ENCODE measurements at places on chromosomes 2 and 18.
A peak's percentile ranks its signal among the peaks of the same experiment; 100 is the strongest.

GRCh38 chr18:57447154-57447621, 12.0 kb downstream of the ONECUT2 start:
- DNase-seq, result no peak

DNA sequence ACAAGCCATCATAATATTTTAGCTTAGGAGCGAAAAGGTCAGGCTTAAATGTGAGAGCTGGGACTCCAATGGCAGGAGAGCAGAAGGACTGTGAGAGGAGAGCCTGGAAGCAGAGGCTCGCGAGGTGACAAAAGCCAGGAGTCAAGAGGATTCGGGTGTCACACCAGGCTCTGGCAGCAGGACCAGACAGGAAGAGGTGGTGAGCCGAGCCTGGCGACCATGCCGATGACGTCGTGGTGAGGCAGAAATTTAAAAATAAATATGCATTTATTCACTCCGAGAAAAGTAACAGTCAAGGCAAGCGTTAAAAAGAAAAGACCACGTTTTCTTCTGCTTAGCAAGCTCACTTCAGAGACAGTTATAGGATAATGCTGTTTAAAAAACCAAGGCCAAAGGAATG, 31.3 kb upstream of the ZNF236 start:
- no peak for DNase-seq

DNA sequence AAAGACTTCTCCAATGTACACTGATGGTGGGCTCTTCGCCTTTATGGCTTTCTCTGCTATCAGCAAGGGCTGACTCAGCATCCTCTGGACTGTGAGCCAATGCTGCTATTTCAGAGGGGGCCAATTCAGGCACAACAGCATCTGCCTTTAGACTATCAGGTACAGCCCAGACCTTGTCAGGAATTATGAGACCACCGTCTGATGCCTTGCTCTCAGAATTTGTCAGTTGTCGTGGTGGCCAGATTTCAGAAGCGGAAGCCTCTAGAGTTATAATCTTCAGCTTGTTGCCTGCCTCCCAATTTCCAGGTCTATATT, 92.7 kb downstream of the ALPK2 start:
- DNase-seq, result no peak

DNA sequence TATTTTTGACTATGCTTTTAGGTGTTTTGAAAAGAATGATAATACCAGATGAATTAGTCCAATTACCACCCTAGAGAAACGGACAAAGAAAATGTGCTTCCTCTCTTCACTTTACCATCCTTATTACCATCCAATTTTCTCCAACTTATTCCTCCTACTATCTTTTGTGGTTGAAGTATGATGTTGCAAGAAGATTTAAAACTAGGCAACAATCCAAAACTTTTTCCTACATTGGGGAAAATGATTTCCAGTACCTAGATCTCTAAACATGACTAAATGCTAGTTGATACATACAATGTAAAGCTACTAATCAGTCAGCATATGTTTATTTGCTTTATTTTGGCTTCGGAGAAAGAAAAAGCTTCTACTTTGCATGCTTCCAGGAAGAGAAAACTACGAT, 355.0 kb upstream of the LYPD1 start:
- DNase-seq, result no peak

GRCh38 chr2:141467331-141467730, 663.5 kb downstream of the LRP1B start:
- DNase-seq, result no peak

- DNase-seq, result no peak
Measured at GRCh38 chr18:26865557-26865956, at the start of gene AQP4. Gene AQP4 (minus strand): TSS chr18:26865707. CDS start chr18:26865689, 18 bp downstream.

- no peak for DNase-seq
Measured at GRCh38 chr2:146873056-146873455, 971.8 kb upstream of the ACVR2A start.

DNA sequence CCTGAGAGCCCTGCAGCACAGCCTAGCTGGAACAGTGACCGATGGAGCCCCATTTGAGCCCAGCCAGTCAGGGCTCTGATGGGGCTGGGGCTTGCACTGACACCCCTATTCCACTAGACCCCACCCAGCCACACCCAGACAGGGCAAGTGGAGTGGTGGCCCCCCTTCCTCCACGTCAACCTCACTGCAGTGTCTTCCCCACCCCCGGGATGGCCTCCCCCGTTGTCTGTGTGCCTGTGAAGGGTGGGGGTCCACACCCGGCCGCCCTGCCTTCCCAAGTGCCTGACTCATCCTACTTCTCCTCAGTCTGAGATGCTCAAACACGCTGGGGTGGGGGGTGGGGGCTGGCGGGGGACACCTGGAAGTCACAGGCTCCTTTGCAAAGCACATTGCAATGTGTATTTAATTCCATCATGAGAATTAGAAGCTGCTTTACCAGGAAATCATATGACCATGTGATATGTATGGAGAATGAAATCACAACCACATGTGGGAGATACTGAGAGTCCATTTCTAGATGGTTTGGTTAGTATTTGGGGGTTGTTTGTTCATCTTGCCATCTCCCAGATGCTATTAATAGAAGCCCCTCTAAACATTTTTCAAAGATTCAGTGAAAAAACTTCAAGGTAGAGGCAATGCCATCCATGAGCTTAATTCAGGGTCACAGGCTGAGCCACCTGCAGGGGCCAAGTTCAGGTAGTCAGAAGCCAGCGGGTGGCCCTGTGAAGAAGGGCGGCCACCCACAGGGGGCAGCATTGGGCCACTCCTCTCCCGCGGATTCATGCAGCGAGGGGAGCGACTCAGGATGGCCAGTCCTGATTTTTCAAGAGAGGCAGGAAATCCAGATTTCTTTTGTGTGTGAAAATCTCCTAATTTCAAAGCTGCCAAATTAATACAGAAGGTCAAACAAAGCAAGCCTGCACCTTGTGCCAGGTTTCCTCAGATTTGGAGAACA, 22.7 kb upstream of the GMPPA start:
- peak; percentile 43 for DNase-seq

DNA sequence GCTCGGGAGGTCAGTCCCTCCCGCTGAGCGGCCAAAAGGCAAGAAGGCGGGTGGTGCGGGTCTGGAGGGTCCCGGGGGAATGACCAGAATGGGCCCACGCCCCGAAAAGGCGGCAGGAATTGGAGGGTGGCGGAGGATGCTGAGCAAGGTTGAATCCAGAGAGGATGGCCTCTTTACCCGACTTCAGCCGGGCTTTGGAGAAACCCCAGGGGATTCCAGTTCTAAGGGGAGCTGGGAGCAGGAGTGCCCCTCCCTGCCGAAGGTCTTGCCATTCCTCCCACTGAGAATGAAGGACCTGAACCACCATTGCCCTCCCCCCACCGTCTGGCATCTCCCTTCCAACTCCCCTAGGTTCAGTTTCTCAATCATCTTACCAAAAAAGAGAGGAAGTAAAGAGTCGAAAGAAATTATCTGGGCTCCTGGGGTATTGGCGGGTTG, 38.9 kb upstream of the ATP6V1B1 start:
- DNase-seq, result no peak

- DNase-seq, result no peak
Measured at GRCh38 chr2:101987832-101988231, 3.9 kb upstream of the IL1R2 start.

DNA sequence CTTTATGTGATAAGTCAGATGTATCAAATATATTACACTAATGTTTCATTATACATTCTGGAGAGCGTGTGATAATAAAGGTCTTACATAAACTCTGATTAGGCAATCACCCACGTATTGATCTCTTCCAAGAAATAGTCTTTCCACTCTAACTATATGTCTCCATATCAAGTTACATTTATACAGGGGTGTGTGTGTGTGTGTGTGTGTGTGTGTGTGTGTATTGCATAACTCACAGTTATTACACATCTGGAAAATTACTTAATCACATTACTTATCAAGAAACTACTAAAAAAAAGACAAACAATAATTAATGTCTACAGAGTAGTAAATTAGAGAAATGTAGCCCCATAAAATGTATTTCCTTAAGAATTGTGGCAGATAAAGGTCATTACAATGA, 339.8 kb downstream of the CDH19 start:
- DNase-seq, result no peak

GRCh38 chr2:45178854-45179253, 169.6 kb upstream of the SIX2 start:
- DNase-seq, result no peak

DNA sequence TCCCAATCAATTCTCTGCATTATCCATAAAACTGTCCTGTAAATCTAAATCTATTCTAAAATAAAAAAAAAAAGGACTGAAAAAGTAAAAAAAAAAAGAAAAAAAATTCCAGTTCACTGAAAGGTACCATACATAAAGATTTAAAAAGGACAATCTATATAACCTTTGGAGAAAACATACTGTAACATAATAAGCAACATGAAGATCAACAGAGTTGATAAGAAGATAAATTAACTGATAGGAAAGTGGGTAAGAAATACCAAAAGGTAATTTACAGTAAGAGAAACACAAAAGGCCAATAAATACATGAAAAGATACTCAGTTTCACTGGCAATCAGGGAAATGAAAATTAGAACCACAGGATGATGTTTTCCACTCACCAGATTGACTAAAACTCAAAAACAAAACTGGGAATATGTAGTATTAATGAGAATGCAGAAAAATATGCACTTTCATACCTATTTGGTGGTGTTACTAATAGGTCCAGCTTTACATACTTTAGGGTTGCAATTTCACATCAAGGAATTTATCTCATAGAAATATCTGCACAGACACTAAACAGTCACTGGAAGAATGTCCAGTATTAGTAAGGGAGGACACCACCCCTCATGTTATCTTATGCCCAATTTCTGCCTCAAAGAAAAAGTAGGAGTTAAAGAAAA, 48.3 kb upstream of the SEMA4C start:
- no peak for DNase-seq

- DNase-seq, result no peak
Measured at GRCh38 chr2:223602972-223603371, 811 bp upstream of the SCG2 start.

DNA sequence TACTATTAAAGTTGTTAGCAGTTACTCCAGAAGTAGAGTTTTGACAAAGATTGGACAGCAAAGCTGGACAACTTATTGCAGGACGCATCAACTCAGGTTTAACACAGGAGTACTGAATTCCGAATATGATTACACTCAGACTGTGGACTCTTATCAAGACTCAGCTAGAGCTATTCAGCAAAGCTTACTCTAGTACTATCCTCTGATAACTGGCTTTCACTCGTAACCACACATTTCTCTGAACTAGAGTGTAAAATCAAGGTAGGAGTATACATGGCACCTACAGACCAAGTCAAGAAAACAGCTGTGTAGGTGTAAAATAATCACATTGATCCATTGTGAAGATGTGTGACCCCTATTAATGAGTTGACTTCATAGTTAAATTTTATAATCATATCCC, 154.2 kb downstream of the RIT2 start:
- DNase-seq, result no peak

GRCh38 chr2:111950236-111950635, 51.8 kb downstream of the MERTK start:
- DNase-seq, result no peak

DNA sequence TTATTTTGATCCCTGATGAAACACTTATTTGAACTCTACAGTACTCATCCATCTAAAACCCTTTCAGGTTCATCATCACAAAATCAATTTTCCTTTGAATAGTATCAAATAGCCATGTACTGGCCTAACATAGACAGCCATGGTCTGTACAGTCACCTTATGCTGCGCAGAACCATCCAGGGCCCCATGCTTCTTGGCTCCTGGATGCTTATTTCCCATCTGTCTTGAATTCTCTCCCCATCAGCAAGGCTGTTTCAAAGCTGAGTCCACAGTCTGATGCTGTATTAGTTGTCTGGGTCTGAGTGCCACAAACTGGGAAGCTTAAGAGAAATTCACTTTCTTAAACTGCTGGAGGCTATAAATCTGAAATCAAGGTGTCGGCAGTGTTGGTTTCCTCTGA, 290.2 kb downstream of the OSR1 start:
- DNase-seq, result no peak

DNA sequence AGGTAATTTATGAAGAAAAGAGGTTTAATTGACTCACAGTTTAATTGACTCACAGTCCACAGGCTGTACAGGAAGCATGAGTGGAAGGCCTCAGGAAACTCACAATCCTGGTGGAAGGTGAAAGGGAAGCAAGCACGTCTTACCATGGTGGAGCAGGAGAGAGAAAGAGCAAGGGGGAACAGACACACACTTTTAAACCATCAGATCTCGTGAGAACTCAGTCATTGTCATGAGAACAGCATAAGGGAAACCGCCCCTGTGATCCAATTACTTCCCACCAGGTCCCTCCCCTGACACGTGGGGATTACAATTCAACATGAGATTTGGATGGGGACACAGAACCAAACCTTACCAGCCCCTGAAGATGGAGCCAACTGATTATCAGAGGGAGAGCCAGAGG, 11.2 kb upstream of the PUM2 start:
- no peak for DNase-seq

- no peak for DNase-seq
Measured at GRCh38 chr2:28350196-28350595, 42.5 kb upstream of the FOSL2 start.

- DNase-seq, result no peak
Measured at GRCh38 chr2:24021122-24021998, 11.5 kb downstream of the MFSD2B start.

GRCh38 chr2:239927424-239927981, 97.6 kb downstream of the NDUFA10 start:
- peak; percentile 49 for DNase-seq

DNA sequence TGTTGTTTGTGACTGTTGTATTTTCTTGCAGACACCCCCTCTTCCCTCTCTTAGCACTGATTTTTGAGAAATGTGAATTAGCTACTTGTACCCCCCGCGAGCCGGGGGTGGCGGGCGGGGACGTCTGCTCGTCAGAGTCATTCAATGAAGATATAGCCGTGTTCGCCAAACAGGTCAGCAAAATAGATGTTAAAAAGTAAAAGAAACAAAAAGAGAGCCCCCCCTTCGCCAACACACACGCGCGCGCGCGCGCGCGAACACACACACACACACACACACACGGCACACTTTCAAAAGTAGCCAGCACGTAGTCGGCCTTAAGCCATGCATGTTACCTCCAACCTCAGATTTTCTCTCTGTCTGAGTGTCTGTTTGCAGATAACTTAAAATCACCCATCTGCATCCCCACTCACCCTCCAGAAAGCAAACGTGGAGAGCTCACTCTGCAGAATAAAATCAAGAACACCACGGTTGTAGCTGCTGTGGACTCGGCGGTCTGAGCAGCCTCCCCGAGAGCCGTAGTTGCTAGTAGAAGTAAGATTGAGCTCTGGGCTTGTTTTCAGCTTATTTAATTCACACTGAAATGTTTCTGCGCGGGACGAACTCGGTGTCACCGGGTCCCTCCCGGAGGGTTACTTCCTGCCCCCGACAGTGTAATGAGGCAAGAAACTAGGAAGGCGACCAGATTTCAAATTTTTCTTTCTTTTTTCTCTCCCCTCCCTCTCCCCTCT, 5.1 kb downstream of the MEIS1 start:
- no peak for DNase-seq

Data from hematopoietic multipotent progenitor cell (in vitro differentiated cells).